ENCODE measurements at places on chromosomes 7 and 10.
A peak's percentile ranks its signal among the peaks of the same experiment; 100 is the strongest.

DNA sequence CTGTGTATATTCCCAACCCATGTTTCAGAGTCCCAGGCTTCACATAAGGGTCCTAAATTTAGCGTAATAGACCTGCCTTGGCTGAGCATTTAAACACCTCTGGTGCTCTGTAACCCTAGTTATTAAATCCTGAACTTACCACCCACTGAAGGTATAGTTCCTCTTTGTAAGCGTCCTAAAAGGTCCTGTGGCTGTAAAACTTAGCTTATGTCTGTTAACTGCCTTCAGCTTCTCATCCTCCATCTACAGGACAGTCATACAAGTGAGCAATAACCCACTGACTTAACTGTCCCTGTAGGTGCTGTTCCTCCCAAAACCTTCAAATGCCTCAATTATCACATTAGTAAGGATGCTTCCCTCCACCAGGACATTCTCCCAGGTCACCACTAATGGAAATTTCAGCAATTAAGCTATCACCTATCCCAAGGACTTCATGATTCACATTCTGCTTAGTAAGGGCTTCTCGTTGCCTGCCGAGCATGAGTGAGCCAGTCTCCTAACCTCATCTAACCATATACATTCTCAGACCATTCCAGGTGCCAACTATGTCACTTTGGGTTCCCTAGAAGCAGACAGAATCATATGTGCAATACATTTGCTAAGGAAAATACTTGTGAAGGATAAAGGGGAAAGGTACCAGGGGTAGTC lies 55.8 kb downstream of the CASD1 start:
- no peak for DNase-seq

DNA sequence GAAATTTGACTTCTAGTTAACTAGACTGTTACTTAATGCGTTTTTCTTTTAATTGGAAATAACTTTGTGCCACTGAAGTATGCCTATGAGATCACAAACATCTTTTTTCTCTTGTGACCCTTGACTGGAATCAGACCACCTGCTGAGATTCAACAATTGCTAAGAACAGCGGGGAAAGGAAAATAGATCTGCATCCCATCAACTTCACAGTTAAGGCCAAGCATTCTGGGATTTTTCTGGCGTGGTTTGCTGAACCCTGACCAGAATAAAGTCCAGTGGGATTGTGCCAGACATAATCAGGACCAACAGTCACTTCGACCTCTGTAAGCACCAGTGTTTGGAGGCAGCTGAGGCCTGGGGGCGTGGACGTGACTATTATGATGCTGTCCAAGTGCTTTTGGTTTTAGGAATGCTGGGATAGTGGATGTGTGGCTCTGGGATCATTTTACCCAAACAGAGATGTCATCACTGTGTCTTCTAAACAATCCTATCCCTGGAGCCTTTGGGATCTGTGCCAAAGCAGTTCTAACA lies 373.3 kb upstream of the PRKCQ start:
- no peak for DNase-seq

- DNase-seq = no peak
Measured at GRCh38 chr7:154568346-154568745, 434.6 kb downstream of the PAXIP1 start.

GRCh38 chr7:113085781-113086390 lies 741 bp downstream of the GPR85 start:
- DNase-seq = no peak

DNA sequence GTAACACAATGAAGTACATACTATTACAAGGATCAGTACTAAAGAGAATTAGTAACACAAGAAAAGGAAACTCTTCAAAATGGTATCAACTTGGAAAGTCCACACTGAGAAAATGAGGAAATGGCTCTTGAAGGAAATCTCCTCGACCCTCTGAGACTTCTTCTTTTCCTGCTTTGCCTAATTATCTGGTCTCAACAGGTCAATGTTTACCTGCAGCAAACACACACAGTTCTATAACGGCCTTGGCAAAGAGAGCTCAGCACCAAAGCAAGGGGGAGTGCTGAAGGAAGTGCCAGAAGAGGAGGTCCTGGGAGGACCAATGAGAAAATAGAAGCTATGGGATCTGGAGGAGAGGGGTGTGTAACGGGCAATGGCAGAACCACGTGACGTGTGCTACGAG lies 21.9 kb downstream of the CHCHD3 start:
- DNase-seq = no peak

DNA sequence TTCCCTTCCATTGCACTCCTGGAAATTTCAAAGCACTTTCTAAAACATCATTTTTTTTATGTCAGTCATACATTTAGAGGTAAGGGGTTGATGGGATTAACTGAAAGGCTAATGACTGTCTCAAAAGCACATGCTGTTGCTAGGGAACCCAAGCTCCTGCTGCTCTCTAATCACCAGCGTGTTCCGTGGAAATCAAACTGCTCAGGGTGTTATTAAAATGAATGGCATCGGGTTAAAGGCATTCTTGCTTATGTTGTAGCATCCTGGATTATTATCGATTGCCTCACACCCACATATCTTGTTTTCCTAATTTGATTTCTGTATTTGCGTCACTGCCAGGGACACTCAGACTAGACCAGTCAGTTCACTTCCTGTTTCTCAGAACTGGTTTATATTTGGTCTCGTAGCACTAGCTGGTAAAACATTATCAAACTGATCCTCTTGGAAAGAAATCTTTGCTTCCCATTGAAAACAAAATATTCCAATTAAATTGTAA lies 216.5 kb upstream of the MKLN1 start:
- DNase-seq = peak; percentile 21

DNA sequence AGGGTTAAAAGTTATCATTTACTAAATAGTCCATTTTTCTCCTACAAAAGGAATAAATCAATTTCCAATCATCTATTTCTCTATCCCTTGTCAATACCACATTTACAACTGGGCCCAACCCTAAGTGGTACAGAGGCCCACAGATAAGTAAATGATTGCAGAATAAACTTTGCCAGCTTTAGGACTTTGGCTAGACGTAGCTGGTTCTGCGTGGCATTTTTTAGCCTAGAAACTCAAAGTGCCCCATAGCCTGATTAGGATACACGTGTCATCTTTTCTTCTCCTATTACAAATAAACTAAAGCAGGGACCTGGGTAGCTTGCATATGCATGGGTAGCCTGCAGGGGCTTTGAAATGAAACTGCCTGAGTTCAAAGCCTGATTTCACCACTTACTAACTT lies 56.4 kb downstream of the KLF6 start:
- no peak for DNase-seq

DNA sequence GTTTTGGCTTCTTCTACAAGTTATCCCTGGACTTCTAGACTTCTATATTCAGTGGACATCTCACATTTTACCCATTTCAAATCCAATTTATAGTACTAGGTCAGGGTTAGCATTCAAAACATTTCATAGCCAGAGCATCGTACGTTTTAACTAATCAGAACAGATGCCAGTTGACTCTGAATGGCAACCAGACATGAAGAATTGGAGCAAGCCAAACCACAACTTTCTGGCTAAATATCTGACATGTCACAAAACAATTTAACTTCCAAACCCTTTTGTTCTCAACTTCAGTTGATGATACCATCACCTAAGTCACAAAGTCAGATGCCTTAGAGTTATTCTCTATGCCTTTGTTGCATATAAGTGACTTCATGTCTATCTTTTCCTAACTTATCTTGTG lies 1105.7 kb downstream of the XPNPEP1 start:
- DNase-seq = no peak

- DNase-seq = peak; percentile 57
Measured at GRCh38 chr10:6786579-6787031, 206.5 kb upstream of the PRKCQ start.

- DNase-seq = no peak
Measured at GRCh38 chr10:116768786-116769185, 26.4 kb upstream of the HSPA12A start.

GRCh38 chr7:145065473-145065872 lies 229.6 kb upstream of the TPK1 start:
- DNase-seq = no peak

- DNase-seq = no peak
Measured at GRCh38 chr10:86642021-86642420, 12.3 kb upstream of the OPN4 start.

DNA sequence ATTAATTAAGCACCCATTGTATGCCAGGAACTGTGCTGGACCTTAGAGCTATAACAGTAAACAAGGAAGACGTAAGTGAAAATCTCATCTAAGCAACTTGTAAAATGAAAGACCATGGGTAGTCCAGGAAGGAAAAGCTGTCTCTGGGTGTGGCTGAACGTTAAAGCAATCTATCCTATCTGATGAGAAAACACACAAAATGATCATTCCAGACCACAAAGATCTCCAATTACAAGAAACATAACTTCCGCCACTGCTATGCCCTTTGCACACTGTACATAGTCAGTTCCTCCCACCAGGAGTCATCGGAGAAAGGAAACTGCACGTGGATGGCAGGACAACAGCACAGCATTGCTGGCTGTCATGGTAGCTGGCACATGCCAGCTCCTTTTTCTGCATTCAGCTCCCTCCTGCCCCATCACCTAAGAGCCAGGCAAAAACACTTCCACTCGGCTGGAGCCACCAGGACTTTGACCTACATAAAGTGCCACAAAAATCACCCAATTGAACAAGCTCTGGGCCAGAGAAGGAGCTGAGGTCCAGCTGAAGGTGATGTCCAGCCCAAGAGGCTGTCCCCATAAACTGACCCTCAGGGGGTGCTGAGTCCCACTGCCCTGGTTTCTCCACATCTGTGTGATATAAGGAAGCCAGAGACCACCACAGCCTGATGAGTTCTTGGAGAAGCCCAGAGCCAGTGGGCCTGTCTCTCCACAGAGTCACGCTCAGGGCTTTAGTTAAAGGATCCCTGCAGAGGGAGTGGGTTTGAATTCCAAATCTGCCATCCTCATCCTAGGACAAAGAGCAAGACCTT lies 56.4 kb downstream of the STEAP1B start:
- DNase-seq = no peak

- DNase-seq = peak; percentile 21
Measured at GRCh38 chr10:28171468-28172222, 131.2 kb downstream of the MPP7 start.

- no peak for DNase-seq
Measured at GRCh38 chr7:92177362-92177761, 1.6 kb downstream of the LRRD1 start.

DNA sequence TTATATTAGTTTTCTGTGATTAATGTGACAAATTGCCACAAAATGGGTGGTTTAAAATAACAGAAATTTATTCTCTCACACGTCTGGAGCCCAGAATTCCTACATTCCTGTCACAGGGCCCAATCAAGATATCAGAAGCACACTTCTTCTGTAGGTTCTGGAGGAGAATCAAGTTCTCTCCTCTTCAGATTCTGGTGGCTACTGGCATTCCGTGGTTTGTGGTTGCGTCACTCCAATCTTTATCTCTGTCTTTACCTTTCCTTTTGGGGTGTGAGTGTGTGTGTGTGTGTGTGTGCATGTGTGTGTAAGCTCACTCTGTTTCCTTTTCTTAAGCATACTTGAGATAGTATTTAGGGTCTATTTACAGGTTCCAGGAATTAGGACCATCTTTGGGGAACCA lies 115.5 kb upstream of the DKK1 start:
- DNase-seq = no peak

GRCh38 chr10:122931088-122931906 lies 20.9 kb downstream of the FAM24A start:
- no peak for DNase-seq

GRCh38 chr10:110947061-110947595 lies 27.7 kb downstream of the SHOC2 start:
- no peak for DNase-seq

Measured in ovary (tissue), 10 donors.